ENCODE measurements at places on chromosomes 3 and 15.

- DNase-seq: no peak
Measured at GRCh38 chr3:111072031-111072921, 660 bp downstream of the NECTIN3 start.

GRCh38 chr3:169754711-169755110, 10.1 kb downstream of the TERC start:
- DNase-seq: no peak

DNA sequence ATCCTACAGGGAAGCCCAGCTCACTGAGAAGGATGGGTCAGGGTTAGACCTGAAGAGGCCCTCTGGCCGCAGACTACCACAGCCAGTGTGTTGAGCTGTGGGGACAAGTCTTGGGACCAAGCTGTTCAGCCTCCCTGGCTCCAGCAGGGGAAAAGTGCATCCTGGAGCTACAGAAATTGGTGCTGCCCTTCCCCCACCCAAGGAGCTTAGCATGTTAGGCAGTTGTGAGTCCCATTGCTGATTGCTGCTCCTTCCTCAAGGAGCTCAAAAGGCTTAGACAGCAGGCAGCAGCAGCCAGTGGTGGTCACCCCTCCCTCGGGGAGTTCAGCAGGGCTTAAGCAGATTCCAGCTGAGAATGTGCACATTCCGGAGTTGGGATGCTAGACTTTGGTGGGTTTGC, 165.6 kb downstream of the ATP8B4 start:
- no peak for DNase-seq

GRCh38 chr3:157582637-157582973, 79.4 kb upstream of the VEPH1 start:
- DNase-seq: no peak

DNA sequence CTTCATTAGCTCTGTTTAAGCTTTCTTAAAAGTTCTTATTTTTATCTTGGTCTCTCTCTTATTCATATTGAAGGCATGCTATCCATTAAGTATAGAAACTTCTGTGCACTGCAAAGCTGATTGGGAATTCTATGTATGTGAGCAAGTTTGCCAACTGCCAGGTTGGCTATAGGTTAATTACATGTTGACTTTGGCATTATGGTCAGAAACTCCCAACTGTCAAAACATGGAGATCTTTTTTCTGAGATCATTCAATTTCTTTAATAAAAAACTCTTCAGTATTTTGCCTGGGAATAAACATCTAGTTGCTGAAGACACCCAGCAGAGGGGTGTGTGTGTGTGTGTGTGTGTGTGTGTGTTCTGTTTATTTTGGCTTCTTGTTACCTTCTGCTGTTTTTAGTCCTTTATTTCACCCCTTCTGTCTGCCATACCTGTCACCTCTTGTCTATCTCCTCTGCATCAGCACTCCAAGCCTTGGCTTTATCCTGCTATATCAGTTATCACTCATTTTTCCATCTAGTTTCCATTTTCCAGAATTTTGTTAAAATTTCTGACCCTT, 1.3 kb upstream of the ARL14 start:
- no peak for DNase-seq

DNA sequence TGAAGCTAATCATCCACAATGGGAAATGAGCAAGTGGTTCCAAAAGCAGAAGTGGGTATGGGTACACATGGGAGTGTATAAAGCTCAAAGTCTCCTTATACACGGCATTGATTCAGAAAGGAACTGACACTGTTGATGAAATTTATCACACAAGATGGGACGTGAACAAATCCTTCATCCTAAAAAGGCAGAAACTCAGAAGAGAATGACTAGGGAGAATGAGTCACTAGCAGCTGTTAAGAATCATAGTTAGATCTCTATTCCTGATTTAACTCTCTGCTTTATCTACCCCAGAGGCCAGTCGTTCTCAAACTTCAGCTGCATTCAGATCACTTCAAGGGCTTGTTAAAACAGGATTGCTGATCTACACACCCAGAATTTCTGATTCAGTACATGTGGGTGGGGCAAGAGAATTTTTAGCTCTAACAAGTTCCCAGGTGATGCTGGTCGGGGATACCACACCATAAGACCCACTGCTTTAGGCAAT, 97.7 kb upstream of the PHLDB2 start:
- peak; percentile 66 for DNase-seq

DNA sequence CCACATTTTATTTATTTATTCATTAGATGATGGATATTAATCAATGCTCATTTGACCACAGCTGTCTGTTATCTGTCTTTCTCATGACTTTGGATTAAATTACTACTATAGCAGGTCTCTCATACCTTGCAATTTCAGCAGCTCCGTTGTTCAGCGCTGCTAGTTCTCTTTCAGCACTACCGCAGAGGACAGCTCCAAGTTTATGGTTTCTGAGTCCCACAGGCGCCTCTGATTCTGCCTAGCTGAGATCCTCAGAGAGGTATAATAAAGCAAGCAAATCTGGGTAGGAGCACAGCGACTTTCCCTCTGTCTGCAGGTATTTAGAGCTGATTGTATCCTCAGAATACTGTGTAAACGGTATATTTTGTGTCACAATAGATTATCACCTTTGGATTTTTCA, 204.9 kb downstream of the CNTN4 start:
- no peak for DNase-seq

GRCh38 chr15:32119694-32120330, 89.5 kb downstream of the CHRNA7 start:
- no peak for DNase-seq

GRCh38 chr15:35547775-35548364, 1.9 kb upstream of the DPH6 start:
- DNase-seq: no peak

DNA sequence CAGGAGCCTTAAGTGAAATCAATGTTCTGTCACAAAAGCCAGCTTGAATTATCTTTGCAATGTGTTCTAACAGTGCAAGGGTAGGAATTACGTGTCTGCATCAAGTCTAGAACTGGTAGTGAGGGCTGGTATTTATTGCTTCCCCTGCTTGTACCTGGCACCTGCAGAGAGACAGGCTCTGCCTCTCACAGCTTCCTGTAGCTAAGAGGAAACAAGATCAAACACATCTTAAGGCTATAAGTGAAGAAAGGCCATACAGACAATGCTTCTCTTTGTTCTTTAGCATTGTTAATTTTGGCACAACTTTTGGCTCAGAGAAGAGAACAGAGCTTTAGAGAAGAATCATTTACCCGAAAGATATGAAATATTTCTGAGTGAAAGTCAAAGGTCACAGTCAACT, 479.9 kb downstream of the GRM7 start:
- DNase-seq: no peak

GRCh38 chr3:195717852-195718476, 2.8 kb upstream of the MUC20 start:
- DNase-seq: no peak

DNA sequence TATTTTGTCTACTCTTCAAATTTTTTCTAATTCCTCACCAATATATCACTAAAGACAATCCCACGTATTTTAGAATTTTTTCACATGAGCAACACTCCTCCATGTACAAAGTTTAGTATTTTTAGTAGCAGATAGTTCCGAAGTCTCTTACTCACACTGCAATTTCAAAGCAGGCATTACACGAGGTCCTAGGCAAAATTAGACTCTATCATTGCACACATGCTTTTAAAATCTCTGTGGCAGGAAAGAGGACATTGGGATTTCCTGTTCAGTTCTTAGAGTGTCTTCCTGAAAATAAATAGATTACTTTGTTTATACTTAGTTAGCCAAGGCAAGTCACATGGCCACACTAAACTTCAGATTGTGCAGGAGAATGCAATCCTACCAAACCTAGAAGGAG, 847.7 kb downstream of the ROBO2 start:
- DNase-seq: no peak

- DNase-seq: no peak
Measured at GRCh38 chr15:82854554-82854953, 45.1 kb downstream of the WHAMM start.

- no peak for DNase-seq
Measured at GRCh38 chr15:74398183-74398582, 30.7 kb upstream of the CYP11A1 start.

GRCh38 chr15:36130641-36131310, 448.6 kb upstream of the CDIN1 start:
- DNase-seq: no peak

- DNase-seq: no peak
Measured at GRCh38 chr3:125006291-125006731, 49.5 kb downstream of the HEG1 start.
